ENCODE measurements at places on chromosomes 7 and 10.

GRCh38 chr10:121574519-121575166, 23.6 kb downstream of the FGFR2 start:
- no peak for DNase-seq

- no peak for DNase-seq
Observed at GRCh38 chr7:94556028-94556427, 46.4 kb downstream of the CASD1 start.

DNA sequence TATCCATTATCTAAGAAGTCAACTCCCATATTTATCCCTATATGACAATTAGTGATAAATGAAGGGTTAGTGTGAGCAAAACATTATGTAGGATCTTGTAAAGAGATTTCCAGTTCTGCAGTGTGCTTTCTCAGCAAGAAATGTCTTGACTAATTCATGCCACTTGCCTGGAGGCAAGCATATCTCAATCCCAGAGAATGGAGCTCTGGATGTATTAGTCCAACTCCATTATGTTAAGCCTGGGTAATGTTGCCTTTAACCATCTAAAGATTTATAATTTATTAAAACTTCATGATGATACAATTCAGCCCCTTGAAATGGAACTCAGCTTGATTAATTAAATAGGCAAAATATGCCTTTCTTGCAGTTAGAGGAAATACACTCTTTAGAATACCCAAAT, 1079.9 kb upstream of the LRRTM3 start:
- no peak for DNase-seq

DNA sequence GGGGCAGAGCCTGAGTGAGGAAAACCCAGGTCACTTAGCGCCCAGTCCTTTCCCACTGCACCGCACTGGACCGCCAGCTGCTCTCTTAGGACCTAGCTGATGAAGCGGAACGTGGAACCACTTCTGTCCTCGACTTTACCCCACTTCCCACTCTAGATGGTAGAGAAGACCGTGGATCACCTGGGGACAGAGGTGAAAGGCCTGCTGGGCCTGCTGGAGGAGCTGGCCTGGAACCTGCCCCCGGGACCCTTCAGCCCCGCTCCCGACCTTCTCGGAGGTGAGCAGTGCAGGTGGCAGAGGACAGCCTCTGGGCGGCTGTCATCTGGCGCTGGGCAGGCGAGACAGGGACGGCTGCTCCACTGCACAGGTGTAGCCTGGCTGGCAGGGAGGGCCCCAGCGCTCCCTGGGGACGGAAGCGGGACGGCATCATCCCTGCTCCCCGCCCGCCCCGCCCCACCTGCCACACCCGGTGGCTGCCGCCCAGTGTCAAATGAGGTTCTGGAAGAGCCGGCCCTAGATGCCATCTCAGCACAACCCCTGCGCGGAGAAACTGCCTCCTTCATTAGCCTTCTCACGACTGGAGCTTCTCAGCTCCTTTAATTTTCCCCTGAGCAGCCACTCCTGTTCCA, 11.7 kb downstream of the PLAC9 start:
- DNase-seq = no peak

DNA sequence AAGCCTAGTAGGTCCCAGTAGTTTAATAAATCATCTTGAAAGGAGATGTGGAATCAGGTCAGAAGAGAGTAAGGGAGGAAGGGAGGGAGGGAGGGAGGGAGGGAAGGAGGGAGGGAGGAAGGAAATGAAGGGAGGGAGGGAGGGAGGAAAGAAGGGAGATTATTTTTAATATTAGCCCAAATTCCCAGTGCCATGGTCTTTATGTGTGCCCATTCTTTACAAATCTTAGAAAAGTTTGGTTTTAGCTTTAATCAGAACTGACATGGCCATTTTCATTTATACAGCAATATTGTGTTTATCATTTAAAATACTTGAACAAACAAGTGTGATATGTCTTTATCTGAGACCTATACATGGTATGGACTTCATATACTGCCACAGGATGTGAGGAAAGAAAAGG, 86.8 kb downstream of the GAD2 start:
- DNase-seq = no peak

DNA sequence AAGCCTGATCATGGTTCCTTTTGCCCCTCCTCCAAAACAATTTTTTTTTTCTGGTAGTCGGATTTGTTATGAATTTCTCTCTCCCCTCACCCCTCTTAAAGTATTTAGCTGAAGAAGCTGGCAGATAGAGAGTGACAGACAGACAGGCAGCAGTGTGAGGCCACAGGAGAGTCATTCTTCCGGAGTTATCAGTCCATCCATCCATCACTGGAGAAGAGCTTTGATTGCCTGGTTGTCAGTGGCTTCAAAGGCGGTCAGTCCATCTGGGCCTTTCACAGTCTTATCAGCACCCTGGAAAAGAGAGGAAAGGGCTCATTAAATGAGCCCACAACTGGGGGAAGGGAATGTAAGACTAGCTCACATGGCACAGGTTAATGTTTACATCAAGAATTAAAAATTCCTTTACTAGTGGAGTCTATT, 47.4 kb downstream of the MTPN start:
- DNase-seq = no peak

GRCh38 chr10:125201108-125201524, 40.8 kb upstream of the CTBP2 start:
- DNase-seq = no peak

DNA sequence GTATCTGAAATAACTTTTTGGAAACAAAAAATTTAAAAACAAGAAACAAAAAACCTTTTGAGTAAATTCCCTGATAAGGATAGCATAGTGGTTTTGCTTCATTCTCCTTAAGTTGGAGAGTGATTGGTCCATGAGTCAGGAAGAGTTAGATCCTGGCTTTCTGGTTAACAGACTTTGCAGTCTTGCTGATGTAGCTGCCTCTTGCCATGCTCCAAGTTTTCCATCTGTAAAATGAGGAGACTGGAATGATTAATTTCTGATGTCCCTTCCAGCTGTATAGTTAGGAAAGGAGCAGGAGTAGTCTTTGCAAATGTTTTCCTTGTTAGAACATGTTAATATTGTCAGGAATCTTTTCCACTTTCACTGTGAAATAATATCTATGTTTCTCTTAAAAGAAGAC, 266.6 kb downstream of the DNAJB9 start:
- DNase-seq = no peak

- DNase-seq = no peak
Observed at GRCh38 chr10:110608087-110608486, 36.0 kb upstream of the RBM20 start.

- no peak for DNase-seq
Observed at GRCh38 chr10:33428682-33429081, 94.2 kb upstream of the NRP1 start.

GRCh38 chr10:126502441-126502840, 114.2 kb upstream of the ADAM12 start:
- DNase-seq = no peak

GRCh38 chr7:132249256-132249971, 326.9 kb downstream of the PLXNA4 start:
- DNase-seq = no peak

- DNase-seq = no peak
Observed at GRCh38 chr10:29470843-29471543, 163.8 kb downstream of the SVIL start.

- DNase-seq = no peak
Observed at GRCh38 chr7:71491336-71491735, 359.4 kb downstream of the GALNT17 start.

- DNase-seq = no peak
Observed at GRCh38 chr10:51090190-51090589, 15.9 kb downstream of the PRKG1 start.

DNA sequence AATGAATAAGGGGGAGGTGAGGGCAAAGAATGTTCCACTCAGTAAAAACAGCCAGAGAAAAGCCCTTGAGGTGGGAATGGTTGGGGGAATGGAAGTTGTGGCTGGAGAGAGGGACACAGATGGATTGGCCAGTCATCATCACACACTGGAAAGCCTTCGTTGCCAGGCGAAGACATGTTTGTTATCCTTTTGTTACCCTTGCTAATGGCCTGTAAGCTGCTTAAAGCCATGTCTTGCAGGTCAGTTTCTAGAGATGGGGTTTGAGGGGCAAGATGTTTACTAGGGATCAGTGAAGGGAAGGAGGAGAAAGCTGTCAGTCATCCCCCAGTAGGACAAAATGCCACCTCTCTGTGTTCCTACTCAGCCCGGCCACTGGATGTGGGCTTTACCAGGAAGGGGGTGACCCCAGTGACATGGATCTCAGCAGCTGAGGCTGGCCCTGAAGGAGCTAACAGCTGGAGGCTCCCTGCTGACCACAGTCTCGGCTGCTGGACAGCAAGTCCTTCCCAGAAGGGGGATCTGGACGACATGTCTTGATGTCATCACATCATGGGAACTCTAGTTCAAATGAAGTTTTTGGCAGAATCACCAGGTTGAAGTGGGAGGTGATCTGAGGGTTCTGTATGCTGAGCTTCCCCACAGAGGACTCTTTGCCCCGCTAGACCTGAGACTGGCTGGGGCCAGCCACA, 66.2 kb downstream of the TBXAS1 start:
- no peak for DNase-seq

DNA sequence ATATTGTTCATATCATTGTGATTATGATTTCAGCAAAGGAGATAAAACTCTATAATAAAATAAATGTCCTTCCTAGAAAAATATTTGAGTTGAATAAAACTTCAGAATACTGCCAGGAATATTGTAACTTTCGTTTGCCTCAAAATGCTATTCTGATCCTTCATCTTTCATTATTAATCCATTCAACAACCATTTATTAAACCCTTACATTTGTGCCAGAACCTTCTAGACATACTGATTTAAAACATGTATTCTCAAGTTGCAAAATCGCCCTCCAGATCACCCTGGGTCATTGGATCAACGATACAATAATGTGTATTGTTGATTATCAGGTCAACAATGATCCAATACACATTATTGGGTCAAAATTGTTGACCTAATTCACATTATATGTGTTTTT, 759.8 kb downstream of the CNTNAP2 start:
- DNase-seq = no peak

DNA sequence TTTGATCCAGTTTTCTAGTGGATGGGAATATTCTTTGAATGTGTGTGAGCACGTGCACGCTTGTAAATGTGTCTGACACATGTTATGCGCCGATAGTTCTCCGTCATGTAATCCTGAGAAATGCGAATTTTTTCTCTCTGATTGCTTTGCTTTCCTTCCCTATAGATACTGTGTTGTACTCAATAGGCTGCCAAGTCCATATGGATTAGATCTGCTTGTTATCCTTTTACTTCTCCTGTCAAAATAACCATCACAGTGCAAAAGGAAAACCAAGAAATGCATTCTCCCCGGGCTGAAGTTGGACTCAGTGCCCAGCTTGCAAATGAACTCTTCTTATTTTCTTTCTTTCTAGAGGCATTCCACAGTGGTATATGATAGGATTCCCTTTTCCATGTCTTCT, 131.9 kb downstream of the KIAA1217 start:
- no peak for DNase-seq

- DNase-seq = no peak
Observed at GRCh38 chr7:37410305-37411229, 38.1 kb downstream of the ELMO1 start.

DNA sequence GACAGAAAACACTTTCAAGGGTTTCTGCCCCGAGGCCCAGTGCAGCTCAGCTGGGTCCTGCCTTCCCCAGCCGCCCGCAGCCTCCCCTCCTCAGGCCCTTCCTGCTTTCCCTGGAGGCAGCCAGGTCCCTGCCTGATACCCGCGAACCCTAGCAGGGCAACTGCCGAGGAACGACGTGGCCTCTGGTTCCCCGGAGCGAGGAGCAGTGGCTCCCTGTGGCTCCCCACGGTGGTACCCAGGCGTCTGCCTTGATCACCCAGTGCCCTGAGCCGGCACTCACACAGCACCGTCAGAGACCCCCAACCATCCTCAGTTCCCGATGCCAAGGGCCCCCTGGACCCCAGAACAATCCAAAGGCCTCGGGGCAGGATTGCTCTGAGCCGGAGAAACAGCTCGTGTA, 58.3 kb downstream of the CFAP46 start:
- no peak for DNase-seq

GRCh38 chr10:51288511-51288910, 214.2 kb downstream of the PRKG1 start:
- DNase-seq = no peak

- no peak for DNase-seq
Observed at GRCh38 chr10:62851442-62851841, 35.3 kb upstream of the EGR2 start.

DNA sequence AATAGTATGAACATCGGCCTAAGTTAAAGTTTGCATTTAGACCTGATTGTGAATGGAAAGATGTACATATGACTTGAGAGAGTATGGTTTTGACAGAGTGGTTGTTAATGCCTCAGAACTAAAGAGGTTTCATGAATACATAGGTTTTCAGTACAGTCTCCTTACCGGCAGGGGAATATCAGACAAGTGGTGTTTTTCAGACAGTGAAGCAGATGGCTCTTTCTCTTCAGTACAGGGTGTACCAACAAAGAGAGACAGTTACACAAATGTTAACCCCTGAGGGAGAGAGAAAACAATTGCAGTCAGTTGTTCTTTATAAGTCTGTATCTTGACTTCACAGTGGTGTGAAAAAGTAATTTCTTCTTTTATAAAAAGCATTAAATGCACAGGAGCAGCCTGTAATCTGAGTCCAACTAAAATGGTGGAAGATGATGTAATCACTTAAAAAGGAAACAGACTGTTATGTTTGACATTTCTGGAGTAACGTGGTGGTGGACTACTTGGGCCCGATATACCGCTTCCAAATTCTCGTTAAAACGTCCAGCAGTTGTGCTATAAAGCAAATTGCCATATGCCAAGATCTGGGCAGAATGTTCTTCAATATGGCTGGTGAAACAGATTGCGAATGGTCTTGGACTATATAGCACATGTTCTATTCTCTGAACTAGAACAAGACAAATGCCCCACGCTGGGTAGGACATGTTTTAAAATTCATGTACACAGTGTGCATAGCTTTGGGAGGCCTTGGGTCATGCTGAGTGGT, 69.2 kb downstream of the SDK1 start:
- DNase-seq = no peak

- DNase-seq = no peak
Observed at GRCh38 chr7:39248692-39249090, 271.0 kb downstream of the POU6F2 start.

GRCh38 chr10:106044503-106044902, 1120.0 kb downstream of the SORCS1 start:
- DNase-seq = no peak

GRCh38 chr7:134444198-134444960, 14.5 kb downstream of the AKR1B1 start:
- DNase-seq = no peak

DNA sequence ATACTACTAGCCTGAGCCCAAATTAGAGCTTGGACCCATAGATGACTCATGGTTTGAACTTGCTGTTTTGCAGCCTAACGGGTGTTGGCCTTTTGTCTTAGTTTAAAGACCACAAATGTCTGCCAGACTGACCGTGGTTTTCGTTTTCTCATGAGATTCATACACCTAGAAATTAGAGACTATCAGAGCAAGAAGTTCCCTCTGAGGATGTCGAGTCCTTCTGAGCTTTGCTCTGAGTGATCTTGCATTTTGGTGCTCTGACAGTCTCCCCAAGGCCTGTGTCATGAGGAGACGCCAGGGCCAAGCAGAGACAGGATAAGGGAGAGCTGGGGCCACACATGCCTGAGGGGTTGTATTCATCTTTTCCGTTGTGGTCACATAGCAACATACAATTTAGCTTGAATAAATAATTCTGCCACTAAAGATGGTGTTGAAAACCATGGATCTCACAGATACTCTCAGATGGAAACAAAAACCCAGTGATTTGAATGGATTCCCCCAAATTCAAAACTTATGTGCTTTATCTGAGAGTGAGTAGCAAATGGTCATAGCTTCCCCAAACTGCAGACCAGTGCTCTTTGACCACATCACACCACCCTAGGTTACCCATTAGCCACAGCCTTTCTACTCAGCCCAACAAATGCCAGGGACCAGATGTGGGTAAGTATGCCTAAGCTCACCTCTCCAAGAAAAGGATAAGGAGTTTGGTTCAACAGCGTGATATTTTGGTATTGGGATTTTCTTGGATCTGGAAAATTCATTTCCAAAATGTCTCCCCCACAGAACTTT, 762.0 kb upstream of the IGFBP3 start:
- no peak for DNase-seq

Data from stimulated activated CD8-positive, alpha-beta memory T cell treated with anti-CD3 and anti-CD28 coated beads, Interleukin-12 subunit alpha, Interleukin-12 subunit beta, amount 100 ng/mL, for 1 hour (primary cell).